SJSA1 (cell line): ENCODE measurements at places on chromosomes 12 and 14. TPM values are rescaled to one million over a fixed set of nuclear protein-coding genes. Genes with fewer than 3 reads are reported as not detected.

DNA sequence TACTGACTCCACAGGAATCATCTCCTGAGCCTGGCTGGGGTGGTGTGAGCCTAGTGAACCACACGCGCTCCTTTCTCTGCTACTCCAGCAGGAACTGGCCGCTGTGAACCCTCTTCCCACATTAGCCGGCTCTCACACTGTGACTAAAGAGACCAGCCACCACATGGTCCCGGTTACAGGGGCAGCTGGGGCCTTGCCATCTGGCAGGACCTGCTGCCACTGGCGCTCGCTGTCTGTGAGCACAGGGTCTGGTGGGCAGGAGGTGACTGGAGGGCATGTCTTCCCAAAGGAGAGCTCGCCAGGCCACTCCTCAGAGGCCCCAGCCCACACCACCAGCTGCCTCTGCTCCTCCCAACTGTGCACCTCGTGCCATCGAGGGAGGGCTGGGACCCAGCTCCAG lies 99.3 kb downstream of the SINHCAF start:
- DNase-seq = no peak

- no peak for DNase-seq
Observed at GRCh38 chr12:50689437-50689836, 74.5 kb upstream of the ATF1 start.

- peak; percentile 52 for DNase-seq
Observed at GRCh38 chr12:108907839-108908351, 28.0 kb downstream of the DAO start.

Gene OTOGL
- total RNA-seq = 0.08 and 0.50 TPM in 2 replicates

Gene DCN
- 37.2 and 71.4 TPM in 2 replicates for total RNA-seq

DNA sequence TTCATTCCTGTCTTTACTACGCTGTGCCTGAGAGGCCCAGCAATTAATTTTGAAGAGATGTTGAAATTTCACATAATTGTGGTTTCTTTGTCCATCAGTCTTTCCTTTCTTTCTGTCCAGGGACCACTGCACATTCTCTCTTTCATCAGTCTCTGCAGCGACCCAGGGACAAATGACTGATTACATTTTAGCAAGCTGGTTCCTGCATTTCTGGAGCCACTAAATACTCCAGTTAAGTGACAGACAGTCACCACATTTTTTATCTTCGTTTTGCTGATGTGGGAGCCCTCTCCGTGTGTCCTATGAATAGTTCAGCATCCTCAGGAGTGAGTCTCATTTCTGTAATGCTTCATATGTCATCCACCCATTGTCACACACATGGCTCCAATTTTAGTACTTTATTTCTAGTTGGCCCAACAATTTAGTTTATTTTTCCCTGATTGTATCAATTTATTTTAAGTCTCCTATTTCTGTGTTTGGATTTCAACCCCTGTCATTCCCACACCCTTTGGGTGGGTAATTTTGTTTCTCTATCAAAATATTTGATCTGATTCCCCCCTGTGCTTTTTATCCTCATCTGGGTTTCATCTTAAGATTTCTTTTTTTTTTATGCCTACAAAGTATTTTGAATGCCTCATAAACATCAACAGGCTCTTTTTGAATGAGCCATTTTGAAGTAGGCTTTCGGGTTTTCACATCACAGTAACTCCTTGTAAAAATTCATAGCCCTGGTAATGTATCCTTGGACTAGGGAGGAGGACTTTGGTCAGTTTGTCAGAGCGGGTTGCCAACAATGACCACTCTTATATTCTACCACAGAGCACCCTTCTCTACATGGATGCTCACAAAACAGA lies 1196.5 kb downstream of the GALC start:
- peak; percentile 18 for DNase-seq

DNA sequence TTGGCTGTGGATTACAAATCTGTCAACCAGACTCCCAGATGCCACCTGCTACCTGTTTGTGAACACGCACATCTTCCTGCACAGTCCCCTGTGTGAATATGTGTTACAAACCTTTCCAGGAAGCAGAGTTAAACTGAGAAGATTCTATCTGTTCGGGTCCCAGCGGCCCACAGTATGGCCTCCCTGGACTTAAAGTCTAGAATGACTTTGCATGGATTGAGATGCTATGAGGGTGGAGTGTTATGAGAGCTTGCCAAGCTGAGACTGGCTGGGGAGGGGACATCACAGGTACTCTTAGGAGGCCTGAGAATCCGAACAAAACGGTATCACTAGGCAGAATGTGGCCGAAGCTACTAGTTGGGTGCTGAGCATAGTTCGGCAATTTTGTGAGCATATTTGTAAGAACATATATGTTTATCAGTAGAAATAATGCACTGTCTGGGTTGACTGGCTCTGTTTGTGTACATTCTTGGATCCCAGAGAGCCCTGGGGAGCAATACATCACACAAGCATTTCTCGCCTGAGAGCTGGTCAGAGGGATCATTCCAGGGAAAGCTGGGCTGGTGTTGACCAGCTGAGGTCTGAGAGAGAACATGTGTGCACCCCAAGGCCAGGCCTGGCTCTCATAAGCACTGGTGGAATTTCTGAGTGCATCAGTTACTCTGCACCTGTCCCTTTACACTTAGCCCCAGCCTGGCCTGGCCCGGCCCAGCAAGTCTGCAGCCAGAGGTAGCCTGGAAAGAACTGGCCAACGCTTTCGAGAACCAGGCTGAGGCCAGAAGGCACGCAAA lies 29.8 kb upstream of the LTBP2 start:
- DNase-seq = no peak

DNA sequence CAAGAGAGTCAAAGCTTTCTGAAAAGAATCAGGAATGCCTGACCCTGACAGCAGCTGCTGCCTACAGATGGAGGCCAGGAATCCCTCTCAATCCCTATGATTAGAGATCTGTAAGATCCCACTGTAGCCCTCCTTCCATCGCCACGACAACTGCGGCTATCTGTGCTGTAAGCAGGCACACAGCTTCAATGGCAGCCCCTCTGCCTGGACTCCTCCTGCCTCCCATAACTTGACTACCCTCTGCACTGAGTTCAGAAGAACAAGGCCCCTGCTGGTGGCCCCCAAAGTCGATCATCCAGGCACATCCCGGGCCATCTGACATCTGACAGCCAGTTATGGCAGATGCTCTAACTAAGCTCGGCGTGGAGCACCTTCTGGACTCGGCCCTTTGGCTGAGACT lies 2.9 kb downstream of the CLMN start:
- DNase-seq = no peak
